ENCODE measurements at places on chromosomes 1 and 21.

DNA sequence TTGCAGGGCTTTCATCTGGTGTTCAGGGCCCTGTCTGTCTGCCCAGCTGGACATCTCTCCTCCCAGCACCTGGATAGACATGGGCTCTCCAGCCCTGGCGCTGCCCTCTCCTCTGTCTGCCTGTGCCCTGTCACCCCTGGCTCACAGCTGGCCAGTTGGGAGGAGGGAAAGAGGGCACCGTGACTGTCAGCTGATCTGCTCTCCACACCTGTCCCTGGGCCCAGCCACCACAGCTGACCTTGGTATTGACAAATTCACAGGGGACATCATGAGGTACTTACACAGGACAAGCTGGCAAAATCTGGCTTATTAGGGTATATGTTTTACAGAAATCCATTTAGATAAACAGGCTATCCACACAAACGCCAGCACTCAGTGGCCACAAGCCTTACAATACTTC, 8.3 kb downstream of the TNR start:
- no peak for DNase-seq

DNA sequence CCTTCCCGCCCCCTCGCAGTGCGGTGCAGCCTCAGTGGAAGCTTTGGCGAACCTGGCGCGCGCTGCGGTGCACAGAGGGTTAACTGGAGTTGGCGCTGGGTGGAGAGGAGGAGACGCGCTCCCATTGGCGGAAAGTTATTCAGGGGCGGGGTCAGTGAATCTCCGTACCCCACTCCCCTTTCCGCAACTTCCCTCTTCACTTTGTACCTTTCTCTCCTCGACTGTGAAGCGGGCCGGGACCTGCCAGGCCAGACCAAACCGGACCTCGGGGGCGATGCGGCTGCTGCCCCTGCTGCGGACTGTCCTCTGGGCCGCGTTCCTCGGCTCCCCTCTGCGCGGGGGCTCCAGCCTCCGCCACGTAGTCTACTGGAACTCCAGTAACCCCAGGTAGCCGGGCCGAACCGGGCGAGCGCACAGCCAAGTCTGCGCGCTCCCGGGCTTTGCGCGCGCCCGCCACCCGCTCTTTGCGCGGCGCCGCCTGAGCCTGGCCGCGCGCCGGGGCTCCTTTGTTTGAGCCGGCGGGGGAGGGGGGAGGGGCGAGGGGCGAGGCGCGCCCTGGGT, at the start of gene EFNA4:
Gene EFNA4 (plus strand): TSS at position 191 of the 561 bp plus-strand sequence. CDS start 84 bp downstream, at position 275.
- peak; percentile 59 for DNase-seq

DNA sequence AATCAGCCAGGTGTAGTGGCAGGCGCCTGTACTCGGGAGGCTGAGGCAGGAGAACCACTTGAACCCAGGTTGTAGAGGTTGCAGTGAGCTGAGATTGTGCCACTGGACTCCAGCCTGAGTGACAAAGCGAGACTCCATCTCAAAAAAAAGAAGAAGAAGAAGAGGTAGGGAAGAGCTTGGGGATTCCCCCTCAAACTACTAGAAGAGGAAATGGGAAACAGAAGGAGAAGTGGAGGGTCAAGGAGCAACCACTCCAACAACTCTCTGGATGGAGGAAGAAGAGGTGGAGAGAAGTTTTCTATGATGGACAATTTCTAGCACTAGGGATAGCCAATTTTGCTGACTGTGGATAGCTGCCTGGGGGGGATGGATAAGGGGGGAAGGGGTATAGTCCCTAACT, 14.9 kb upstream of the SLAMF9 start:
- DNase-seq, result no peak

DNA sequence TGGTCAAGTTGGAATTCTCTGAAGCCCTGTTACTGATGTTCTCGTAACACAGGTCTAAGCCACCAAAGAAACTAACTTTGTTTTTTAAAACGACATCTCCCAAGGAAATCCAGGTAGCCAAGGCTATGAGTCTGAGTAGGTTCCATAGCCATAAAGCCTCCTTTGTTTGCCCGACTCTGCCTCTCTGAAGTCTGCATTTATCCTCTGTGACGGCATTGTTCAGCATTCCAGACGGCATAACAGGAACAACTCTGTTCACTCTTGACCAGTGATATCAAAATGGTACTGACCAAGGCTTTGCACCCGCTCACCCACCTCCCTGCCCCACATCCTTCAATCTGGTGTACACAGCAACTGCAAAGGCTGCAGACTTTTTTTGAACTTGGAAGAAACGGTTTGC, 14.8 kb downstream of the URB1 start:
- no peak for DNase-seq

Data from stimulated activated CD4-positive, alpha-beta T cell treated with anti-CD3 and anti-CD28 coated beads, Interleukin-15, amount 100 ng/mL, for 1 hour (primary cell).